ENCODE measurements at places on chromosomes 2 and 18.

- DNase-seq = no peak
Measured at GRCh38 chr2:180661686-180662030, 318.7 kb upstream of the UBE2E3 start.

DNA sequence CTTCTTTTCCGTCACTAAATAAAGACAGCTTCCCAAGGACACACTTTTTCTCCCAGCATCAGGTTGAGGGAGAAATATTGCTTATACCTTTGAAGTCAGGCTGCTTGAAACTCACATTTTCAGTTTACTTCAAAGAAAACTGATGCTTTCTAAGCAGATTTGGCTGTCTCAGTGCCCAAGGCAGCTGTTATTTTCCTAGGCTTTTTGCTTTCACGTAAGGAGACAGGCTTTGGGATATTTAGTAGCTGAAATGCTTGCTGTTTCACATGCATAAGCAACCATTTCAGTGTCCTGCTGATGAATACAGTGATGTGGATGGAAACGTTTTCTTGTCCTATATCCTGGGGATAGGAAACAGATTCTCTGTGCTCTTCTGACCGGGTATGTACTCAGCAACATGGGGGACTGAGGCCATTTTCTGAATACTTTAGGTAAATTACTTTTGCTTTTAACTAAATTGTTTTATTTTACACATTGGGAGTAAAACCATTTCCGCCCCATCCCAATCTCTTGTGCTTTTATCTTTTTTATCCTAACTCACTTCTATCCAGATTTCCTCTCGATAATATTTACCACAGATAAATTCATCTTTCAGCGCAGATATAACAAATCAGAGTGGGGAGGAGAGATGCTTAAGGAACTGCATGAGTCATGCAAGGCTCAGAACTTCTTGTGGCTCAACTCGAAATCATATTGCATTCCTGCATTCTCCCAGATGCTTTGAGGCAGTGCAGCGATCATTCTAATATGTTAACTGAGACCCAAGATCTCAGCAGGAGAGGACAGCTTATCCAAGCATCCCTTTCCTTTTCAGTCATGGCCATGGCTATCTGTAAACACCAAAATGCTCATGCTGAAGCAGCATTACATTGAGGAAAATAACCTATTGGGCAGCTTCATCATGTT lies 22.2 kb downstream of the GALR1 start:
- DNase-seq = no peak

- DNase-seq = no peak
Measured at GRCh38 chr2:32249731-32250236, 14.9 kb downstream of the NLRC4 start.

DNA sequence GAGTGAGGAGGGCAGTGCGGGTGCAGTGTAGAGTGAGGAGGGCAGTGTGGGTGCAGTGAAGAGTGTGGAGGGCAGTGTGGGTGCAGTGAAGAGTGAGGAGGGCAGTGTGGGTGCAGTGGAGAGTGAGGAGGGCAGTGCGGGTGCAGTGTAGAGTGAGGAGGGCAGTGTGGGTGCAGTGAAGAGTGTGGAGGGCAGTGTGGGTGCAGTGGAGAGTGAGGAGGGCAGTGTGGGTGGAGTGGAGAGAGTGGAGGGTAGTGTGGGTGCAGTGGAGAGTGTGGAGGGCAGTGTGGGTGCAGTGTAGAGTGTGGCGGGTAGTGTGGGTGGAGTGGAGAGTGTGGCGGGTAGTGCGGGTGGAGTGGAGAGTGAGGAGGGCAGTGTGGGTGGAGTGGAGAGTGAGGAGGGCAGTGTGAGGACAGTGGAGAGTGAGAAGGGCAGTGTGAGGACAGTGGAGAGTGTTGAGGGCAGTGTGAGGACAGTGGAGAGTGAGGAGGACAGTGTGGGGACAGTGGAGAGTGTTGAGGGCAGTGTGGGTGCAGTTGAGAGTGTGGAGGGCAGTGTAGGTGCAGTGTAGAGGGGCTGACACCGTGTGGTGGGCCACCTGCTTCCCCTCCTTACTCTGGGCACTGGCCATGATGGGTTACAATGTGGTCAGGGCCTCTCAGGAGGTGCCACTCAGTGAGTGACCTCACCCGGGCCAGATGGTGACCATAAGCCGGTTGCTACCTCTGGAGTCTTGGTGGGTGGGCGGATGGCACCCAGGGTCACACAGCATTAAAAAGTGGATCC lies 28.5 kb downstream of the INPP4A start:
- no peak for DNase-seq

DNA sequence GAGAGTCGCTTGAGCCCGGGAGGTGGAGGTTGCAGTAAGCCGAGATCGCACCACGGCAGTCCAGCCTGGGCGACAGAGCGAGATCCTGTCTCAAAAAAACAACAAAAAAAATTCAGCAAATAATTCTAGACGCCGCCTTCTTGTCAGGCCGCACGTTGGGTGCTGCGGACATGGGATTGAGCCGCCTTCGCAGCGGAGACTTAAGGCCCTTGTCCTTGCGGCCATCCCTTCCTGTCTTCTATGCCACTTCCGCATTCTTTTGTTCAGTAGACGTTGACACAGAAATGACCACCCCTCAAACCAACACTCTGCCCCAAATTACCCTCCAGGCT lies 15.8 kb downstream of the PTPN18 start:
- no peak for DNase-seq

DNA sequence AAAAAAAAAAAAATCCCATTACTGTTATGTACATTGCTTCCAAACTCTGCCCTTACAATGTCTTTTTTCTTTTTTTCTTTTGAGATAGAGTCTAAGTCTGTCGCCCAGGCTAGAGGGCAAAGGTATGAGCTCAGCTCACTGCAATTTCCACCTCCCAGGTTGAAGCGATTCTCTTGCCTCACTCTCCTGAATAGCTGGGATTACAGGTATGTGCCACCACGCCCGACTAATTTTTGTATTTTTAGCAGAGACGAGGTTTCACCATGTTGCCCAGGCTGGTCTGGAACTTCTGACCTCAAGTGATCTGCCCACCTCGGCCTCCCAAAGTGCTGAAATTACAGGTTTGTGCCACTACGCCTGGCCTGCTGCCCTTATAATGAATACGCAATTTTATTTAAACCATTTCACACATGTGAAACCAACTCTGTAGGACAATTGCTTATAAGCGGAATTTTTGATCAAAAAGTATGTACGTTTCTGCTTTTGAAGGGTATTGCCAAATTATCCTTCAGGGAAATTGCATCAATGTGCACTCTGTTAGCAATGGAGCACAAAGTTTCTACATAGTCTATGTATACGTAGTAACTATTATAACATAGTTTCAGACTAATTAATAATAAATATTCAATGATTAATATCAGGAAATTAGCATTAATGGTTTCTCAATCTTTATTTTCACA lies 55.7 kb upstream of the ACTR3 start:
- DNase-seq = no peak

- no peak for DNase-seq
Measured at GRCh38 chr2:55887901-55888624, 35.5 kb downstream of the EFEMP1 start.

DNA sequence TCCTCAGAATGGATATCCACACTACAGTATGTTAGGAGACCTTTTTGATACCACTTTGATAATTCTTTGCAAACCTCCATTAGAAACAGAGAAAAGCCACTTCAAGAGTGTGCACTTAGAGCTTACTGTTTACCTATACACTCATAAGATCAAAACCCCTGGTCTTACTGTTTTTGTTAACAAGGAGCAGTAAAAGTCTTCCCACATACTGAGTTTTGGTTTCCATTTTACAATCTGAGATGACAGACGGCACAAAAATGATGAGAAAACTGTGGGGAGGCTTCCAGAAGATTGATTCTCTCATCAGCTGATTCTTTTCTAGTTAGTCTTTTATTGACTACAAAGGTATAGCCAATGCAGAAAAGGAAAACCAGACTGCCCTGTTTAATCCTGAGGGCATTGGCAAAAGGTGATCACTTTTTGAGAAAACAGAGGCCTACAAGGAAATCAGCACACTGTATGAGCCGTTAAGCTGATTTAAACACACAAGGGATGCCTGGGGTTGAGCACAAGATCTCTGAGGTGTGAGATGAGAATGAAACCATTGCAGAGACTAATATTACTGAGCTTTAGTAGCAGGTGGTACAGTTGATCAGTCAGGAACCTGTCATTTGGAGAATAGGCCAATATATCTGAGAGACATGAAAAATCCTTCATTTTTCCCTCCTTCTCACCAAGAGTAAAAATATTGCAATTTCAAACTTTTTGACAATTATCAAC lies 368.6 kb downstream of the GRB14 start:
- no peak for DNase-seq

DNA sequence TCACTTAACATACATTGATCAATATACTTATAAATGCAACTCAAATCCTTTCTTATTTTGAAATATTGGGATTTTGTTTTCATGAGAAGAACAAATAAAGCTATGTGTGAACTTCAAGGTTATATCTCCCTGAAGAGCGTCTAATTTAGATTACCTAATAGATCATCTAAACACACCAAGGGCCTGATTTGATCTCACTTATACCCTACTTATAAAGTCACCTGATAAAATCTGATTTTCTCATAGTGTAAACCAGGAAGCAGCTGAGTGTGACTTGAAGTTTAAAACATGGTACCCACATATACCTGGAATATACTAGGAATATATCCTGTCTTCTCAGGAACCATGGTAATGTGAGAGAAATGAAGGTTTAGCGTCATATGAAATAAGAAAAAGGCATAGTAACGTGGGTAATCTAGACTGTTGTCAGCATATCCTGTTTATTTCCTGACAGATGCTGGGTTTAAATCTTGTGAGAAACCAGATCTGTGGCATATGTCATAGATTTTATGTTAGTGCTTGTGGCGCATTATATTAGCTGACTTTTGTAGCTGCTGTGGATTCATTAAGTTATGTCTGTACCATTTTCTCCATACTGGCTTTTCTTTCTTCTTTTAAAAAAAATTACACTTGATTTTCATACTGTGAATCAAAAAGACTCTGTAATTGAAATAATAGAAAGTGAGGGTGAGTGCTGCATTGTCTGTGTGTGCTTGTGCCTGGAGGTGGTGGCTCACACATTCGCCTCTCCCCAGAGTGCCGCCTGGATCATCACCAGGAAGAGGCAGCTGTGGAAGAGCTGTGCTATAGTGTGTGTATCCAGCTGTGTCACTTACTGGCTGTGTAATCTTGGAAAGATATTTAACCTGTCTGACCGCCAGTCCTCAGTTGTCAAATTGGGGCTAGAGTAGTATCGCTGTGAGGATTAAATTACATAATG lies 164.0 kb downstream of the MYO3B start:
- no peak for DNase-seq

DNA sequence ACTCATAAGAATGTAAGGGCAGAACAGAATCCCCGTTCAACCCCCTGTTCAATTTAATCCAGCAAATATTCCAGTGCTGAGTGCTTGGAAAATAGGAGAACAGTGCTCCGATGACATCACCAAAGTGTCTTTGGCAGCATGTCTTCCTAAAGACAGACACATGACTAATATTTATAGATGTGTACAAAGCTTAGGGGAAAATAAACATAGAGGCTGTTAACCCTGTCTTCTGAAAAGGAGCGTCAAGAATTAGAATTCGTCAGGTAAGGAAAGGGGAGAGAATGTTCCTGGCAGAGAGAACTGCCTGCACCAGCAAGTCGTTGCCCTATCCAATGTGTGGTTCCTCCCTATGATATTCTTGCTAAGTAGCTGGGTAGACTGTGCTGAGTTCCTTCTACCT lies 72.7 kb downstream of the PLB1 start:
- DNase-seq = no peak

Measured in activated T-cell treated with anti-CD3 and anti-CD28 coated beads for 24 hours (primary cell).